ENCODE measurements at places on chromosomes 2 and 18.

DNA sequence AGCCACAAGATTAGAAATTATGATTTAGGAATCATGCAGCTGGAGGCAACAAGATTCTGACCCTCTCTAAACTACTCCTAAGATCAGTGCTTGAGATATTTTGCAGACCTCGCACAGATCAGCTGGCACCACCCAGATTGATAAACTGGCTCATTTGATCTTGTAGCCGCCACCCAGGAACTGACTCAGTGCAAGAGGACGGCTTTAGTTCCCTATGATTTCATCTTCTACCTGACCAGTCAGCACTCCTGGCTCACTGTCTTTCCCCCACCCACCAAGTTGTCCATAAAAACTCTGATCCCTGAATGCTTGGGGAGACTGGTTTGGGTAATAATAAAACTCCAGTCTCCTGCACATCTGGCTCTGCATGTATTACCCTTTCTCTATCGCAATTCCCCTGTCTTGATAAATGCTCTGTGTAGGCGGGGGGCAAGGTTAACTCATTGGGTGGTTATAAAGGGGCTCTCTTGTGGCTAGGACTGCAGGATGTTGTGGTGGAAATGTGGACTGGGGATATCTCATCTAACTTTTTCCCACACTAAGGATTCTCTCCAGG lies 96.1 kb downstream of the ARL6IP6 start:
- DNase-seq = no peak

DNA sequence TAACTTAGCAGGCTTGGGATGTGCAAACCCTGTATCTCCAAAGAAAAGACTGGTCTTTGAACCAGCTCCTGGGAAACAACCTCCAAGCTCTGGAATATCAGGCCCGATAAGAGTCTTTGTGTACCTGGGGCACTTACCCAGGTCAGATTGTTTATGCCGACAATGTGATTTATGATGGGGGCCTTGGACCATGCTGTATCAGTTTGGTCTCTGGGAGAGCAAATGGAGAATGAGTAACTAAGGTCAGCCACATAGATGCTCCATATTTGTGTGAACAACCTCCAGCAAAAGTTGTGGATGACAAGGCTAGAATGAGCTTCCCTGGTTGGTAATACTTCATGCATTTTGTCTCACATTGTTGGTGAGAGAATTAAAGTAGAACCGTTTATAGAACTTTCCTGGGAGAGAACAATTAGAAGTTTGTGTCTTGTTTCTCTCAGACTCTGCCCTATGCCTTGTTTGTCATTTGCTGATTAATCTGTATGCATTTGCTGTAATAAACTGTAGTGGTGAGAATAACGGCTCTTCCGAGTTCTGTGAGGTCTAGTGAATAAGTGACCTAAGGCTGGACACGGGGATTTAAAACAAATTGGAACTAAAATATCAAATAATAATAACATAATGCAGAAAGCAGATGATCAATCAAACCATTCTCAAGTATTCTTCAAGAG lies 259.1 kb downstream of the XIRP2 start:
- DNase-seq = no peak

DNA sequence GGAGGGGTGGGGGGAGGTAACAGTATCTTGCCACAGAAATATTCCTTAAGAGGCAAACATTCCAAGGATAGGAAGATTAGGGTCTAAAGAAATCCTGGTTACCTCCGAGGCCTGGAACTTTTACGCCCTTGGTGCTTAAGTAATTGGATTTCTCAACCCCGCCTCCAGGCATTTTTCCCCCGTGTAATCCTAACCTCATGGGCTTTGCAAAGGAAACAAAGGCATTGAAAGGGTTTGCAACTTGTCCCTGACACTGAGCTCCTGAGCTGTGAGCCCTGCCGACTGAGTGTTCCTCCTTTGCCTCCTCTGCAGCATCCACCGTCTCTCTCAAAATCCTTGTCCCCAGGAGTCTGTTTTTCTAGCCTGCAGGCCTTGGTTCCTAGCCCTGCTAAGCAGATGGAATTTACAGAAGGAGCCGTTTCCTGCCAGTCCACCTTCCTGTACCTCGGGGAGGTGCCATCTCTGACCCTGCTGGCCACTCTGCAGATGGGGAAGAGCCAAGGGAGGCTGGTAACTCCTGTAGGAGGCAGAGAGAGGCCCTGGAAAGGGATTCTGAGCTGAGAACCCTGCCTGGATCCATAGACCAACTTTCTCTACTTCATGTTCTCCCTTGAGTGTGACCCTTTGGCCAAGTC lies 24.2 kb downstream of the TET3 start:
- no peak for DNase-seq

DNA sequence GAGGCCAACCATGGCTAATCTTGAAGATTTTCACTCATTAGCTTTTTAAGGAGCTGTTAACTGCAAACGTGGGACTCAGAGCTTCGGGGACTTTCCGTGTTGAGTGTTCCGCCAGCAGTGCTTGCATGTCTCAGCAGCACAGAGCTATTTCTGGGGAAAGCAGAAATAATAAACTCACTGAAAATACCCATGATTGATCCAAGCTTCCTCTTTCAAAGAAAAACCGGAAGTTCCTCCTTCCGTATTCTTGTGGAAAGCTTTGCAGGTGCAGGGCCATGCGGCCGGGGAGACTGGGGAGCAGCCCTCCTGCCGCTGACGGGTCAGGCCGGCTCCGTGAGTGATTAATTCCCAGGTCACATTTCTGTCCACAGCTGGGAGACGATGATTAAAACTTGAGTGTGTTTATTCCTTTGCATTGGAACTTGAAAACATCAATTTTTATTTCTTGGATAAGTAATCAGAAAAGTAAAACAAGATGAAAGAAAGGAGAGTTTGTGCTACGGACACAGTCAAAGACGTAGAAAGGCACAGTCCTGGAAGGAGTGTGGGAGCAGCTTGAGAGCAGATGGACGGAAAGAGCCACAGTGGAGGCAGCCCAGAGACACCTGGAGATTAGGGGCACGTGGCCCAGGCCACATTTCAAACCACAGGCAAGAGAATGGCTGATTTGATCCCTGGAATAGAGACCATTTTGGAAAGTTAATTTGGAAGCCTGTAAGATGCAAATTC lies 54.2 kb upstream of the CTDP1 start:
- DNase-seq = no peak

GRCh38 chr2:231212329-231212845 lies 14.0 kb downstream of the ARMC9 start:
- DNase-seq = no peak

DNA sequence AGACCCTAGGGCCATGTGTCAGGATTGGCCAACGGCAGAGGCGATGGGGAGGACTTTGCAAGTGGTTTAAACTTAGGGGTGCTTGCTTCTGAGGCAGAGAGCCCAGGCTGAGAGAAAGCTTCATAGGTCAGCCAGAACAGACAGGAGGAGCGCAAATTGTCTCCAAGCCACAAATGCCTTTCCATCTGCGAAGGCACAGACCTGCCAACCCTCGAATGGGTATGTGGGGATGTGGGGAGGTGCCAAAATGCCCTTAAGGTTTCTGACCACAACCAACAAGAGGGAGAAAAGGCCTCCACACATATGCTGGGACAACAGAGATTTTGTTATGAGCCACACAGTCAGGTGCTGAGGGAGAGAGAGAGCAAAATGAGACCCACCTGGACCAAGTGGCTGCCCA lies 283.6 kb downstream of the CYP26B1 start:
- no peak for DNase-seq
